ENCODE measurements at places on chromosomes 7 and 10. TPM values are rescaled to one million over a fixed set of nuclear protein-coding genes. Genes with fewer than 3 reads are reported as not detected.

DNA sequence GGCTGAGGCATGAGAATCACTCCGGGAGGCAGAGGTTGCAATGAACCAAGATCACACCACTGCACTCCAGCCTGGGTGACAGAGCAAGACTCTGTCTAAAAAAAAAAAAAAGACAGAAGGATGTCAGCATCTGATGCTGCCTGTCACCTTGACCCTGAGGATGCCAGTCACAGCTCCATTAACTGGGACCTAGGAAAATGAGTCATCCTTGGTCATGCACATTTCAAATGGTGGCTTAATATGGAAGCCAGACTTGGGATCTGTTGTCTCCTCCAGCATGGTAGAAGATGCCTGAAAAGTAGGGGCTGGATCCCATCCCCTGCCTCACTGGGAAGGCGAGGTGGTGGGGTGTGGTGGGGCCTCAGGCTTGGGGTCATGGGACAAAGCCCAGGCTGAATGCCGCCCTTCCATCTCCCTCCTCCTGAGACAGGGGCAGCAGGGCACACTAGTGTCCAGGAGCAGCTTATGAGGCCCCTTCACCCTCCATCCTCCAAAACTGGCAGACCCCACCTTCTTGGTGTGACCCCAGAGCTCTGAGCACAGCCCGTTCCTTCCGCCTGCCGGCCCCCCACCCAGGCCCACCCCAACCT lies 1.3 kb downstream of the NOS3 start:
- no peak for DNase-seq

- DNase-seq, result no peak
These were observed 171.6 kb upstream of the SVIL start for GRCh38 chr10:29806350-29806788.

DNA sequence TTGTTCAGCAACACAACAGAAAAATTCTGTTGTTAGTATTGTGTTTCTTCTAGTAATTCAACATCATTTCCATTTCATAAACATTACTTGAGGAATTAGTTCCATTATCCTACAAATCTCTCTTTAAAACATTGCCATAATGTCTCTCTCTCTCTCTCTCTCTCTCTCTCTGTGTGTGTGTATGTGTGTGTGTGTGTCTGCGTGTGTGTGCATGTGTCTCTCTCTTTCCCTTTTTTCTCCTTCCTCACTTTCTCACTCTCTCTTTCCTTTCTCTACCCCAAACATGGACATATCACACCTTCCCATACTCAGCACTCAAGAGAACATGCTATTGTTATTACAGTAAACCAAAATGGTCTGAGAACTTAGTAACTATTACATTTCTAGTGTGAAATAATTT lies 16.6 kb downstream of the LRRTM3 start:
- no peak for DNase-seq

DNA sequence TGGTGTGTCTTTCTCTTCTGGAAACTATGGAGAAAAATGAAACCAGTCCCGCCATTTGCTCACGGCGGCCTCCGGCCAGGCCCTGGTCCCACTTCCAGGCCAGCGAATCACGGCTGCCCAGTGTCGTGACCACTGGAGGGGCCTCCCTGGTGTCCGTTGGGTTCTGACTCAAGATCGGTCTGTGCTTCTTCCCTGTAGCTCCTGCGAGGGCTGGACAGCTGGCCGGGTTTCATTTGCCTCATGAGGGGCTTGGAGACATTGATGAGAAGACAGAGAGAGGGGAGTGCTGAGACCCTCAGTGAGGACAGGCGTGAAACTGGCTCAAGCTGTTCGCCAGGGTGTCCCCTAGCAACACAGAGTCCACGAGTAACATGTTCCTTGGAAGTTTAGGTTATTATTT lies 108.6 kb downstream of the ADARB2 start:
- DNase-seq, result no peak

GRCh38 chr7:114944745-114945625 lies 23.1 kb downstream of the MDFIC start:
- DNase-seq, result no peak

GRCh38 chr10:2861632-2862210 lies 205.6 kb upstream of the PFKP start:
- no peak for DNase-seq

DNA sequence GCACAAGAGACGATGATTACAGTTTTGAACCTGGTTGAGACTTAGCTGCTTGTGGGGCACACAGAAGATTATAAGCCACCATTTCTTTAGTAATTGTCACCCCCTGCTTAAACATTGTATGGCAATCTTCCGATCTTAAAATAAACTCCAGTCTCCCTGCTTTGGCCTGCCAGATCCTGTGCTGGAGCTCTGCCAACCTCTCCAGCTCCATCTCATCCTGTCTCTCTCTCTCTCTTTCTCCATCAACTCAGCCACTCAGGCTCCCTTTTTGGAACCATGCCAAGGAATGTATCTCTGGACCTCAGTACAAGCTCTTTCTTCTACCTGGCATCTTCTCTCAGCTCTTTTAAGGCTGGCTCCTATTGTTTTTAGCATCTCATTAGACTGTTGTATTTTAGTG lies 1053.2 kb downstream of the REEP3 start:
- no peak for DNase-seq

DNA sequence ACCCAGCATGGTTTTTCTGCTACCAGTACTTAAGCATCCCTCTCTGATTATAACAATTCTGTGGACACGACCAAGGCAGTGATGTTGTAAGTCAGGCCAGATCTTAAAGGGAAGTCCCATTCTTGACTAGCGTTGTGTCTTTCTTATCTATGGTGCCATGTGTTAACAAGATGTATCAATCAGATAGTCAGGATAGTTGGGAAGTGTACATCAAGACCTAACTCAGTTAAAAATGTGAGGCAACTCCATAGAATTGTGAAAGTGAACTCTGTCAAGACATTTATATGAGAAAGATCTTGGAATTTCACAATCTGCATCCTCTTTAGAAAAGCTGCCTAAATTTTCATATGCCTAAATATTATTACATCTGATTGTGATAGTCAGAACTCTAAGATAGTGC lies 341.7 kb upstream of the SEMA3D start:
- DNase-seq, result no peak

DNA sequence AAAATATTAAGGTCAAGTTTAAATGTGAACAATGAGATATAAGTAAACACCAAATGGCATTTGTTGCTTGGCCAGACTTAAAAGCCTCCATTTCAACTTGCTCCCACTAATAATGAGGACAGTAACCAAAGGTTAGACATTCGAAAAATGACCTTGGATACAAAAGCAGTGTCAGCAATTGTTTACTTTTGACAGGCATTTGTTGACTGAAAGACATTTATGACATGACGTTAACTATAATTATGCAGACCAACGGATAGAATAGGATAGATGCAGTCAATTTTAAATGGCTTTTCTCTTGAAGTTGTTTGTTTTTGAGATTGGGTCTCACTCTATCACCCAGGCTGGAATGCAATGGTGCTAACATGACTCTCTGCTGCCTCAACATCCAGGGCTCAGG lies 6.3 kb upstream of the WNT16 start:
- no peak for DNase-seq

GRCh38 chr10:44341886-44342285 lies 43.0 kb downstream of the CXCL12 start:
- DNase-seq, result no peak

DNA sequence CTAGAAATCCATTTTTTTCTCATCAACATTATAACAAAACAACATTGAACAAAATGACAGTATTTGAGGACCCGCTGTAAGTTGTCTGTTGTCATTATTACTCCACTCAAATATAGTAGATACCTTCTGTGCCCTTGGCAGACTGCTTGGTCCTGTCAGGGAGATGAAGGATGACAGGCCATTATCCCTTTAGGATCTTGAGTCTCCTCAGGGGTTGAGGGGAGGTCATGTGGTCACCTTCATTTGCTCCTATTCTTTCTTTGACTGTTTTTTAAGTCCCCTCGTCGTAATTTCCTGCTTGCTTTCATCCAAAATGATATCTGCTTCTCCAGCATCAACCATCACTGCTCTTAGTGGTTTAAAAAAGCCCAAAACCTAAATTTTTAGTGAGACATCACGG lies 2.6 kb upstream of the PIP4K2A start:
- DNase-seq, result no peak

- peak; percentile 65 for DNase-seq
These were observed 105.2 kb upstream of the NEBL start for GRCh38 chr10:21002091-21002878.

GRCh38 chr10:98463976-98464754 lies 17.4 kb upstream of the HPS1 start:
- DNase-seq, result no peak

DNA sequence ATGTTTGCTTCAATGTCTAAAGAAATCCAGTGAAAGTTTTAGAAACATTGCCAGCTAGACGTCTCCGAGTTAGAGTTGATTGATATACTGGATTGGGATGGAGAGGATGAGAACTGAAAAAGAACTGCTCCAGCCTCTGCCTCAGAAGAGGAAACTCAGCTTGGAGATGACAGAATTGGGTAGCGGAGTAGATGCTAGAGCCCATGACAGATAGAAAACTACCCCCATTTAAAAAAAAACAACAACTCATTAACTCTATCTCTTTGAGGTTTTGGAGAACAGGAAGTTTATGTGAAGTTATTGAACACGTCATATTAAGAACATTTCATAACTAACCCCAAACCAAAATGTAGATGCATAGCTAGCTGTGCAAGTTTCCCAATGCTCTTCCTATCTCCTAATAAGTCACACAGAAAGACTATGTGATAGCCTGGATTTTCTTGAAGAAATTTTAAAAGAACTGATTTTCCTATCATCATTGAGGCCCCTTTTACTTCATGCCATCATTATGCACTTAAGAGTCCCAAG lies 28.3 kb upstream of the AFAP1L2 start:
- no peak for DNase-seq

GRCh38 chr7:79308192-79308591 lies 145.3 kb downstream of the MAGI2 start:
- no peak for DNase-seq

- no peak for DNase-seq
These were observed 54.3 kb upstream of the IGFBP3 start for GRCh38 chr7:45975367-45975766.

- no peak for DNase-seq
These were observed 267.8 kb upstream of the NRP1 start for GRCh38 chr10:33602278-33602677.

GRCh38 chr10:125691160-125691981 lies 8.4 kb upstream of the TEX36 start:
- no peak for DNase-seq

DNA sequence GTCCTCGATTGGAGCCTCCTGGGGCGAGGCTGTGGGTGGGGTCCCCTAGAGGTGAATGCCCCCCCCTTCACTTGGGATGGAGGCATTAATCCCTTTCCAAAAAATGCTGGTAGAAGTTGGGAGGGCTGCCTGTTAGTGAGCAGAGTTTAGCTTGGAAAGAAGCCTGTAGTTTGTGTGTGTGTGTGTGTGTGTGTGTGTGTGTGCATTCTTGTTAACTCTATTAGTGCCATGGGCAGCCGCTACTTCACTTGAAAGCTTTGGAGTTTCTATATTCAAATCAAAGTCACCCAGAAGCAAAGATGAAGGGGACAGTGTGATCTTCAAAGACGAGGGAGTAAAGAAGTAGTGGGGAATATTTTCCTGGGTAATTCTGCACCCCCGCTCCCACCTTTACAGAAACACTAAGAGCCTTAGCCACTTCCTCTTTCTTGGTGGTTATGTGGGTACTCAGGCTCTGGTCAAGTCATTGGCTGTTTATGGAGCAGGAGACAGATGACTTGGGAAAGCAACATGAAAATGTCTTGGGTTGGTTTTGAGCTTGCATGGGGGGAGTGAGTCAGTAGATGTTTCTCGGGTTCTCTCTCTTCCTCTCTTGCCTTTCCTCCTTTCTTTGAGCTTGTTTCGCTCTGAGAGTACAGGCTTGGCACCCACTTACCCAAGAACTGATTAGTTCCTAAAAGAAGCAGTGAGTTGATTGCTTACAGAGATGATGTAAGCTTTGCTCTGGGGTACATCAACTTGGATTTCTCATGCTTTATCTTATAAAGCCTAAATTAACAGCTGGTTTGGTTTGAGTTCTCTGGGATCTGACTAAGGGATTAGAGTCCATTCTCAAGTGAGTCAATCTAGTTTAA lies 35.9 kb downstream of the TCF7L2 start:
- no peak for DNase-seq

GRCh38 chr10:110636932-110637557 lies 7.1 kb upstream of the RBM20 start:
- DNase-seq, result no peak

GRCh38 chr10:113335592-113335991 lies 217.3 kb upstream of the HABP2 start:
- DNase-seq, result no peak

- DNase-seq, result no peak
These were observed 94.7 kb downstream of the HDAC9 start for GRCh38 chr7:18590241-18590640.

DNA sequence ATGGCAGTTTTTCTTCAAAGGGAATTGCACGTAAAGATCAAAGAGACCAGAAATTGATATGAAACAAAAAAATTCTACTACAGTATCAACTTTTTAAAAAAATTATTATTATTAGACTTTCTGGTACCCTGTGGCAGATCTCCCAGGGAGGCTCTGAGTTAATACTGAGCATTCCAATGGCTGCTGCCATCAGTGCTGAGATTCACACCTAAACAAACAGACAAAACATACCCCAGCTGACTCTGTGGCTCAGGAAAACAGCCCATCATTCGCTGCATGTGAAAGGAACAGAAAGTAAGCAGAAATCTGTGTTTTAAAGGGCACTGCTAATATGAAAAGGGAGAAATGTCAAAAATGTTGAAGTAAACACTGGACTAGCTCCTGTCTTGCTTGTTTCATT lies 118.4 kb downstream of the GRM3 start:
- DNase-seq, result no peak

GRCh38 chr10:30694518-30695228 lies 65.1 kb upstream of the LYZL2 start:
- DNase-seq, result no peak

GRCh38 chr7:102009628-102010027 lies 192.2 kb downstream of the CUX1 start:
- peak; percentile 86 for DNase-seq

DNA sequence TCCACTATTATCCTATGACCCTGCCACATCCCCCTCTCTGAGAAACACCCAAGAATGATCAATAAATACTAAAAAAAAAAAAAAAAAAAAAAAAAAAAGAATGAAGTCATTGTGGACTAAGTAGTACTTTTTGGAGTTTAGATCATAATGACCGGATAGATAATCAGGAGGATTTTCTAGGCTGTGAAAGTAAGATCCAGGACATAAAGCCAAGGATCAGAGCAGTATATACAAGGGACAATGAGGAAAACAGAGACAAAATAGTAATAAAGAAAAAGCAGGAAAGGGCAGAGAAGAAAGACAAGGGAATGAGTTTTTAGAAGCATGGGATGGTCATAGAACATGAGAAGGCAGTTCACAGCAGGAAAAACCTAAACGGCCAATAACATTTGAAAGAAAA lies 87.6 kb downstream of the AKAP9 start:
- no peak for DNase-seq

- peak; percentile 5 for DNase-seq
These were observed 625.8 kb upstream of the SORCS1 start for GRCh38 chr10:107790271-107790670.

GRCh38 chr10:77965294-77965693 lies 38.7 kb upstream of the DLG5 start:
- DNase-seq, result peak; percentile 20

GRCh38 chr7:2521952-2522591 lies 2.5 kb downstream of the LFNG start:
- DNase-seq, result no peak

GIMAP2 gene
- 0.25 TPM for total RNA-seq

GPER1 gene
- total RNA-seq, result 0.07 TPM

MSMB gene
- not detected for total RNA-seq

ZNF467 gene
- 0.48 TPM for total RNA-seq

SEMA3E gene
- total RNA-seq, result 0.42 TPM

MRPS17 gene
- 16.6 TPM for total RNA-seq

GNAT3 gene
- total RNA-seq, result not detected

PAPSS2 gene
- total RNA-seq, result 2.3 TPM

SFMBT2 gene
- 1.4 TPM for total RNA-seq

ASB15 gene
- not detected for total RNA-seq

THSD7A gene
- not detected for total RNA-seq
